ENCODE measurements at places on chromosomes 1 and 21. TPM values are rescaled to one million over a fixed set of nuclear protein-coding genes. Genes with fewer than 3 reads are reported as not detected.

- H3K27me3 ChIP-seq: no peaks in the 10 kb centered on the region
- no peak overlapping the region for H3K4me3 ChIP-seq
- no peaks in the 10 kb centered on the region for H3K36me3 ChIP-seq
- no peak for DNase-seq
Measured at GRCh38 chr1:91537281-91537986, 36.8 kb downstream of the CDC7 start.

DNA sequence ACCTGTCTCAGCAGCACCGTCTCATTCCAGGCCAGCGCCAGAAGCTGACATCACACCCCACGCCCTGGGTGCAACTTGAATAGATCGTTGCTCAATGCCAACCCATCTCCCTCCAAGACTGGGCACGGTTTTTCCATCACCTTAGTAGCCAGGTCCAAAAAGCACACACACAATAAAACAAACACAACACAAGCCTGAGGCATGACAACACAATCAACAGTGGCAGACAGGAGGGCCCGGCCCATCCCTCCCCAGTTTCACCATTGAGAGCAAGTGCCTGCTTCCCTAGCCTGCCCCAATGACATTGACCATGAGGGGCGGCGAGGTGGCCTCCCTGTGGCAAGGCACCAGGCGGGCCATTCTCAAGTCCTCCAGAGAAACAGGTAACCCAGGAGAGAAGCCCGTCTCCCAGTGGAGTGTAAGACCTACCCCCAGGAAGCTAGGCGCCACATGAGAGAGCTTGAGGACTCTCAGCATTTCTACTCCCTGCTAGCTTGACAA is 2.7 kb downstream of the IFFO2 start:
- peak overlapping the region; percentile 75 for H3K4me3 ChIP-seq
- DNase-seq: no peak
- no peak overlapping the region for H3K27ac ChIP-seq
- H3K27me3 ChIP-seq: no peaks in the 10 kb centered on the region
- no peaks in the 10 kb centered on the region for H3K36me3 ChIP-seq

- H3K4me1 ChIP-seq: no peaks in the 10 kb centered on the region
- peaks cover 7% of the 10 kb centered on the region for H3K27me3 ChIP-seq
- no peak overlapping the region for H3K27ac ChIP-seq
- DNase-seq: no peak
- H3K36me3 ChIP-seq: no peaks in the 10 kb centered on the region
- H3K4me3 ChIP-seq: no peak overlapping the region
Measured at GRCh38 chr1:234235434-234235881, 137.8 kb upstream of the COA6 start.

GRCh38 chr1:192631749-192632148 is 4.2 kb upstream of the RGS13 start:
- H3K4me3 ChIP-seq: no peak overlapping the region
- no peaks in the 10 kb centered on the region for H3K27me3 ChIP-seq
- no peak overlapping the region for H3K27ac ChIP-seq

GRCh38 chr1:172024516-172024915 is 183.2 kb downstream of the DNM3 start:
- DNase-seq: no peak
- H3K36me3 ChIP-seq: no peaks in the 10 kb centered on the region
- no peak overlapping the region for H3K27ac ChIP-seq
- no peaks in the 10 kb centered on the region for H3K27me3 ChIP-seq

- peaks cover 23% of the 10 kb centered on the region for H3K4me1 ChIP-seq
- no peak overlapping the region for H3K4me3 ChIP-seq
- H3K27ac ChIP-seq: no peak overlapping the region
- no peaks in the 10 kb centered on the region for H3K27me3 ChIP-seq
- no peak for DNase-seq
Measured at GRCh38 chr1:178379807-178380206, 117.0 kb downstream of the CLEC20A start.

DNA sequence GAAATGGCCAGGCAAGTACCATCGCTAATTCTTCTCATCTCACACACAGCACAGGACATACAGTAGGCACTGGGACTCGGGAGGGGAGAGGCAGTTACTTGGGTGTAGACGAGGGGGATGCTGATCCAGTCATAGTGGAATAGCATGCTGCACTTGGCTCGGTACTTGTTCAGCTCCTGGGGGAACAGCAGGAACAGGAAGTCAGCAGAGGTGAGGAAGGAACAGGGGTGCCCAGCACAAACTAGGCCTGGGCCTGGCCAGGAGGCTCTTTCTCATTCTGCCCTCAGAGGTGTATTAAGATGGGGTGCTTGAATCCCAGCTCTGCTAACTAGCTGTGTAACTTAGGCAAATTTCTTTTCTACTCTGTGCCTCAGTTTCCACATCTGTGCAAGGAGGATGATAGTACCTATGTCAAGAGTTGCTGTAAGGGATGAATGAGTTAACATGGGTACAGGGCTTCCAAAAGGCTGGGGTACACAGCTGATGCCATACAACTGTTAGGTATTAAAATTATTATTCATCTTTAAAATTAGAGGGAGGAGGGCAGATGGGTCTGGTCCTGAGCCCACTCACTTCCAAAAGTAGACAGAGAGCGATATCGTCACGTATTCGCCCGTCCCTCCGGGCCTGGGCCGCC is 2.4 kb downstream of the BEST4 start:
- no peak for DNase-seq
- H3K27ac ChIP-seq: no peak overlapping the region
- peaks cover 27% of the 10 kb centered on the region for H3K4me1 ChIP-seq
- no peaks in the 10 kb centered on the region for H3K27me3 ChIP-seq
- H3K36me3 ChIP-seq: peaks cover 13% of the 10 kb centered on the region

- H3K27me3 ChIP-seq: peaks cover 13% of the 10 kb centered on the region
- peaks cover 3% of the 10 kb centered on the region for H3K4me1 ChIP-seq
- H3K27ac ChIP-seq: no peak overlapping the region
- H3K36me3 ChIP-seq: no peaks in the 10 kb centered on the region
- DNase-seq: no peak
Measured at GRCh38 chr1:14606632-14607031, 8.1 kb downstream of the KAZN start.

DNA sequence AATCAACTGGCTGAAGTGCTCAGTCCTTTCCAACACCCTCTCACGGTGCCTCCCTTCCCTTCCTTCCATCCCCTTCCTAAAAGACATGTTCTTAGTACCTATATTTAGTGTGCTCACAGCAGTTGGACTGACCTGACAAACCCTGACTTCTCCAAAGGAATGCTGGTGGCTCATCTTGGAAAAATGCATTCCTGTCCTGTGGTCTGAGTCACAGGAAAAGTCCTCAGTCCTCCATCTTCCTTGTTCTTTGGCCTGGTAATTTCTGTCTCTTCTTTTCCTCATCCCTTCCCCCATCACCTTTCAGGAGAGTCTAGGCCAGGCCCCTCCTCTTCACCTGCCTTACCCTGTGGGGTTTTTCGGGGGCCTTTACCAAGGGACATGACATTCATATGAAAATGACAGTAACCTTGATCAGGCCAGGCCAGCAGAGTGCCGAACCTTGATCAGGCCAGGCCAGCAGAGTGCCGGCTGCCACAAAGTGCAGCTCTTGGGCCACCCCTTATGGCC is 7.2 kb downstream of the ATP1B1 start:
- H3K4me3 ChIP-seq: peak overlapping the region; percentile 27
- no peak for DNase-seq
- H3K36me3 ChIP-seq: peaks cover 20% of the 10 kb centered on the region
- peaks cover 81% of the 10 kb centered on the region for H3K4me1 ChIP-seq
- peak overlapping the region; percentile 94 for H3K27ac ChIP-seq

- H3K4me3 ChIP-seq: no peak overlapping the region
- no peak for DNase-seq
- no peaks in the 10 kb centered on the region for H3K4me1 ChIP-seq
- no peak overlapping the region for H3K27ac ChIP-seq
Measured at GRCh38 chr21:24183077-24183476, 1424.2 kb downstream of the MRPL39 start.

DNA sequence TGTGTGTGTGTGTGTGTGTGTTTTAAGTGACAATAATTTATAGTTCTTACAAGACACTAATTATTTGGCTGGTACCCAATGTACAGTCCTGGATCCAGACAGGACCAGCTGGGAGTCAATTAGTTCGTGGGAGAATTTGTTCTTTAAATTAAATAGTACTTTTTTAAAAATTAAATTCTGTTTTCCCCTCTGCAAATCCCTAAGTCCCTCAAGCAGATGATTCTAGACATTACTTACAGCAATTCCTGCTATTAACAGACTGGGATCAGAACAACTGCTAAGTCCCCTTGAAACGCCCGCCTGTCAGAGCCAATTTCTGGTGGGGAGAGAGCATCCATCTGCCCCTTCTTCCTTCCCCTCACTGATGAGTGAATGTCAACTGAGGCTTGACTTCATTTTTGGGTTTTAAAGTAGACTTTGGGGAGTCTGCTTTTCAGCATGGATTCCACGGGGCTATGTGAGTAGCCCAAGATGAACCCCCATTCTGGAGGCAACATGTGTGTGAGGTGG is 83.9 kb downstream of the SMYD2 start:
- DNase-seq: no peak
- H3K4me3 ChIP-seq: no peak overlapping the region
- H3K4me1 ChIP-seq: peaks cover 6% of the 10 kb centered on the region
- peaks cover 78% of the 10 kb centered on the region for H3K36me3 ChIP-seq
- H3K27me3 ChIP-seq: no peaks in the 10 kb centered on the region

The LMX1A gene
- not detected for total RNA-seq

The SPRR2F gene
- not detected for total RNA-seq

The MAP3K7CL gene
- 2.4 TPM for total RNA-seq

The C1orf185 gene
- not detected for total RNA-seq

The NHLH1 gene
- 0.31 TPM for total RNA-seq

The LRRC7 gene
- total RNA-seq: 0.94 TPM
